ENCODE measurements at places on chromosomes 12 and 14.

GRCh38 chr14:76955575-76956315 is 72.8 kb downstream of the IRF2BPL start:
- DNase-seq, result peak; percentile 59

- no peak for DNase-seq
Observed at GRCh38 chr14:51244591-51244990, 4.5 kb downstream of the TMX1 start.

DNA sequence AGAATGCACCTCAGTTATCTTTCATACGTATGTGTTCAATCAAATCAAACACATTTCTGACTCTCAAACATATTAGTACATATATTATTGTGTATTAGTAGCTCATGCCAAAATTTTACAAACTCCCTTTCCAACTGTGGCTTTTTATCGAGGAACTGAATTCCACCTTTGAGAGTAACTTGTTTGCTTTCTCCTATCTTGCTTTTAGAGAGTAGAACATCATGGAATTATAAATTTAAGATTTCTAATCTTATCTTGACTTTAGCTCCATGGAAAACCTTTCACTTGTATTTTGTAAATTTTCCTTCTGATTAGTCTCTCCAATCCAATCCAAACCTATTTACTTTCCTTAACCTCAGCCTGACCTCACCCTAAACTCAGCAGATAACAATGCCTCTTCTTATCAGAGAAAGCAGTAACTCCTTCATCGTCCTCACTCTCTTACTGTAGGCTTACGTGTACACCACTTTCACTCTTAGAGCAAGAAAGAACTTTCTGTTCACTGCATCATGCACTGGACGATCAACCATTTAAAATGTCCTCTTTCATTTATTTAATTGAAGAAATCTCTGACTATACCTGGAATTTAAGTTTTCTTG is 164.5 kb downstream of the TMTC3 start:
- peak; percentile 2 for DNase-seq

DNA sequence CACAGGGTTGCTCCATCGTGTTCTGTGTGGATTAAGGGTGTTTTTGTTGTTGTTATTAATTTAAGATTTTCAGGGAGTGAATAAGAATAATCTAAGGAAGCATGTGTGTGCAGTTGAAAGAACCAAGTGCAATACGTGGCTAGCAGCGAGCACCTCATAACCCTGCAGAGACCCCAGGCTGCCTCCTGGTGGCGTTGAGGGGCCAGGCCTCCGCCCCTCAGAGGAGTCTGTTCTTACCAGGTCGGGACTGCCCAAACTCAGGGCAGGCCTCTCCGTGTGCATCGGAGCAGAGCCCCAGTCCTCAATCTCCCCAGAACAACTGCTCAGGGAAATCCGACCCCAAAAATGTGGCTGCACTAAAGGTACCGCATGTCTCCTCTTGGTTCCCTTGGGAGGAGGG is 36.8 kb downstream of the IL31 start:
- peak; percentile 25 for DNase-seq

- DNase-seq, result no peak
Observed at GRCh38 chr14:24941719-24942118, 108.2 kb downstream of the STXBP6 start.

GRCh38 chr14:35678403-35679028 is 130.6 kb downstream of the RALGAPA1 start:
- no peak for DNase-seq

GRCh38 chr14:67493092-67493717 is 4.7 kb upstream of the TMEM229B start:
- DNase-seq, result no peak

DNA sequence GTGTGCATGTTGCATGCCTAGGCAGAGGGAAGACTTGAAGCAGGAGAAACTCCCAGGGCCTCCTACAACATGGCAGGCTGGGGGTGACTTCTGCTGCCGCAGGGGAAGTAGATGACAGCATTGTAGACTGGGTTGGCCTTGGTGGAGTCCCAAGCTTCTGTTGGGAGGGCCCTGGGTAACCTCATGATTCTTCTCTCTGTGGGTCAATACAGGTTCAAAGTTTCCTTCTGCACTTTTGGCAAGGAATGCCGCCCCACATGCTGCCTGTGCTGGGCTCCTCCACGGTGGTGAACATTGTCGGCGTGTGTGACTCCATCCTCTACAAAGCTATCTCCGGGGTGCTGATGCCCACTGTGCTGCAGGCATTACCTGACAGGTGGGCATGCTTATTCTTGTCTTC is 78.4 kb upstream of the RIC8B start:
- DNase-seq, result no peak

GRCh38 chr12:13179211-13180074 is 17.1 kb upstream of the EMP1 start:
- peak; percentile 89 for DNase-seq

DNA sequence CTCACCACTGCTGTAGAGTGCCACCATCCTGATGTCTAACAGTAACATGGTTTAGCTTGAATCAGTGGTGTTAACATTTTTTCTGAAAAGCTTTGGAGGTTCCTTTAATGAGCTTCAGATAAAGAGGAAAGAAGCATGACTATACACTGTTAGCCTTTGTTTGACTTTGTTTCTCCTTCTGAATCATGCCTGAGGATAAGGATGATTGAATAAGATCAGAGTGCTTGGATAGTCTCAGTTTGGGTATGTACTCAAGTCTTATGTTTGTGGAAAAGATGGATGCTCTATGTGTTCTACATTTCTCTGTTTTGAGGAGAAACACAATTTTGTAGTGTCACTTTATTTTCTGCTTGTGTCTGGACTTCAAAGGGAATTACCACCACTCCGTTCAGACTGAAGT is 42.0 kb downstream of the GPATCH2L start:
- DNase-seq, result no peak

DNA sequence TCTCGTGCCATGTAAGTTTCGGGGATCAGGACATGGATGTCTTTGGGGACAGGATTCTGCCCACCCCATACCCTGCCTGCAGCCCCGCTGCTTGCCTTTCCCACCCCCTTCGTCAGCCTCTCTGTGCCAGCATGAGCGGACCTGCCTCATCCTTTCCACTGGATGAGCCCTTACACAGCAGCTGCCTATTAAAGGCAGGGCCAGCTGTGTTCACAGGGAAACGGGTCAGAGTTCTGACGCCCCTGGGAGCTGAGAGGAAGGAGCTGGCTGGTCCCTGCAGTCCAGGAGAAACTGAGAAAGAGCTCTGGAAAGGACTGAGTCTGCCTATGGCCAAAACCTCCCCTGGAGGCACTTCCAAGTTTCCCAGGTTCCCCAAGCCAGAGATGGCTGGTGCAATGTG is 83.5 kb upstream of the NCOR2 start:
- DNase-seq, result no peak

DNA sequence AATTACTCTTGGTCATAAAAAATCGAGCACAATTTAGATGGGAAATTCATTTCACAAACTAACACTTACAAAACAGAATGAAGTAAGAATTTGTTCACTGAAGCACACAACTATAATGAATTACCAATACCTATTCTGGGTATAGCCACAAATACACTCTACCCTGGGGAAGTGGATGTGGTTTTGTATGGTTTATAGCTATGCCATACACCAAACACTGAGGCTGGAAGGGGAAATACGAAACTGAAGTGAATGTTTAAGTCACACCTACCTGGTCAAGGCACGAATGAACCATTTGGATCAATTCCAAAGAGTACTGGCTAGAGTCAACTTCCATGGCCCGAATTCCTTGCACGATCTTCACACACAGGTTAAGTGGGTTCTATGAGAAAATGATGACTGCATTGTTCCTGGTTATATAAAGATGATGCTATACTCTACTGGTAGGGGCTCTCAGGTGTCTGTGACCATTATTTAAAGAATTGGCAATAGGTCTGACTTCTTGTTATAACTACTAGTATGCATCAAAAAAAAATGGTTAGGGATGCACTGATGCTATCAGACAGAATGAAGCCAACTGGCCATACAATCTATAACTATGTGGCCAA is 12.8 kb downstream of the NEK9 start:
- no peak for DNase-seq

- no peak for DNase-seq
Observed at GRCh38 chr12:89701606-89702206, 6.9 kb downstream of the ATP2B1 start.

DNA sequence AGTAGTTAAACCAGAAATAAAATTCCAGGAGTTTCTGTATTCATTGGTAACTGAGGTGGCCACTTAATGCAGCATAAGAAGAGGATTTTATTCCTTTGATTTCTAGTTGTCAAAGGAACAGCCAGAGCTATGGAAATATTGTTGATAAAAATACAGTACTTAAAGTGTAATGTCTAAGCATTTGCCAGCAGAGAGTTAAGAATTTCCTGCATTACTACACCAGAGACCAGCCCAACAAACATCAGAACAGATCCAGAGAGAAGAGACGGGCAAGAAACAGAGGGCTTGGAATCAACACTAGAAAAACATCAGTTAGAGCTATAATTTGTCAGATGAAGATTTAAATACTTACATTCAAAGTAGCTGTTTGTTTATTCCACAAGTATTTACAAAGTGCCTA is 77.9 kb downstream of the ST8SIA1 start:
- DNase-seq, result no peak

DNA sequence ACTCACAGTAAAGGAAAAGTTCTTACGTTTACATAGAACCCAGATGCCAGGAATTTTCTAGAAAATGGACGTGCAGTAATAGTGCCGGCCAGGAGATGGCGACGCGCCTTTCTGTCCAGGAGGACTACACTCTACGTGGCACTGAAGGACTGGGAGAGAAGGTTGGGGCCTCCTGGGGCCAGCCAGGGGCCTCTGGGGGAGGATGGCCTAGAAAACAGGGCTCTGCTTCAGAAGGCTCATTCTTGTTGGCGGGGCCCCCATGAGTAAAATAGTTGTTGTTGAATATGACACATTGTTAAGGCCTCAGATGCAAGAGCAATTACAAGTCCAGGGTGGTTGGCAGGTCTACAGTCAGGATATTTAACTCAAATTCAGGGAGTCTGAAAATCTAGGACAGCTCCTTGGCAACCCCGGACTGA is 120.1 kb upstream of the MAX start:
- DNase-seq, result peak; percentile 81

GRCh38 chr14:94935706-94936300 is 165.9 kb upstream of the GSC start:
- DNase-seq, result no peak

DNA sequence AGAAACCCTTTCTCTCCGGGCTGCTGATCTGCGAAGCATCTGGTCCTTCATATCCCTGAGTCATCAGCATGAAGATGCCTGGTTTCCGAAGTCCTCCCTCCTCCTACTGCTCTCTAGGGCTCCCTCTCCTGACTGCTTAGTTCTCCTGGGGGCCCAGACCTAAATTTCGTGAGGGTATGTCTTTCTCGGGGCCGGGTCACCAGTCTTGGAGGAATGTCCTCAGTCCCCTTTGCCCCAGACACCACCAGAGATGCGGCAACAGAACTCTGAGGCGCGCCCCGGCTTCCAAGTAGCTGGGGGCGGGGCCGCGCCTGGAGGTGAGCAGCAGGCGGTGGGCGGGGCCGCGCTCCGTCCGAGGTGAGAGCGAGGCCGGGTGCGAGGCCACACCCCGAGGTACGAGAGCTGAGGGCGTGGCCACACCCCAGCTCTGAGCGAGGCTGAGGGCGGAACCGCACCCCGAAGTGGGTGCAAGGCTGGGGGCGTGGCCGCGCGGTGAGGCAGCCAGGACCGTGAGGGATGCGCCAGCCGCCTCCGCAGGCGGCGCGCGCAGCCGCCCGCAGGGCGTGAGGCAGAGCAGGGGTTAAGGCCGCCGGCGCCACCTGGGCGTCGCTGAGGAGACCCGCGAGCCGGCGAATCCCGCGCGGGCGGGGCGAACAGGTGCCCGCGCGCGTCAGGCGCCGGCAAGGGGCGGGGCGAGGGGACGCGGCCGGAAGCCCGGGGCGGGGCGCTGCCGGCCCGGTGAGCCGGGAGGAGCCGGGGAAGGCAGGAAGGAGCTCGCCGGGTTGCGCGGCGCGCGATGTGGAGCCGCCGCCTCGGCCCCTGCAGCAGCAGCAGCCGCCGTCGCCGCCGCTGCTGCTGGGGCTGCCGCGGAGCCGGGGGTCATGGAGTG is at the start of gene BICDL1:
TSS of gene BICDL1 (plus strand) at position 765 of the 889 bp plus-strand sequence. CDS start 633 bp downstream, outside the sequence.
- DNase-seq, result peak; percentile 86

- DNase-seq, result no peak
Observed at GRCh38 chr14:93010522-93011140, 87.7 kb downstream of the CHGA start.

GRCh38 chr14:89564286-89564957 is 147.4 kb upstream of the FOXN3 start:
- no peak for DNase-seq

GRCh38 chr12:109762673-109763191 is 49.1 kb downstream of the FAM222A start:
- DNase-seq, result no peak

DNA sequence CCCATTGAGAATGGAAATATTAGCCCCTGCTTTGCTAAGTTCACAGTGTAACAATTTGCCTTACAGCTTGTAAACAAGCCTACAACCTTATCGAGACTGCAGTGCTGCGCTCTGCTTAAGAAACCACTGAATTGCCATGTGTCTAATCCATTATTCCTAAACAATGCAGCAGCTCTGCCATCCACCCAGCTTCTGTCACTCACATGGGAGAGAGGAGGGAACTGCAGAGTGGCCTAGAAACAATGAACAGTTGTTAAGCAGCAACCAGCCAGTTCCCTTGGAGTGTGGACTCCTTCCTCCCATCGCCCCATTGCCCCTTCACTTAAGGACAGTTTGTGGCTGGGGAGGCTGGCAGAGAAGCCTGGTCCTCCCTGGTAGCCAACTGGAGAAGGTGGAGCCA is 42.9 kb downstream of the TESPA1 start:
- no peak for DNase-seq

DNA sequence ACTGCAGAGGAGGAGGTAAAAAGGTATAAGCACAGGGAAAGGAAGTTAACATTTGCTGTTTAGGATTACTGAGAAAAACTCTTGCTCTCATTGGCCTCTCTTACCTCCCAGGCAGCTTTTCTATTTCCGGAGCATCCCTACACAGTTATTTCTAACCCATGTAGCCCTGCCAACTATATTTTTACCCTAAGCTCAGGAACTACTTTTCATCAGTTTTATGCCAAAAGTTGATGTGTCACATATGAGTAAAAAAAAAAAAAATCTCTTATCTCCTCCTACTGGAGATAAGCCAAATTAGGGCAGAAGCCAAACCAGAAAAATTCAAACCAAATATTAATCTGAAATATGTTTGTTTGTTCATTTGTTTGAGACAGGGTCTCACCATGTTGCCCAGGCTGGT is 34.4 kb upstream of the PSMA6 start:
- peak; percentile 54 for DNase-seq

DNA sequence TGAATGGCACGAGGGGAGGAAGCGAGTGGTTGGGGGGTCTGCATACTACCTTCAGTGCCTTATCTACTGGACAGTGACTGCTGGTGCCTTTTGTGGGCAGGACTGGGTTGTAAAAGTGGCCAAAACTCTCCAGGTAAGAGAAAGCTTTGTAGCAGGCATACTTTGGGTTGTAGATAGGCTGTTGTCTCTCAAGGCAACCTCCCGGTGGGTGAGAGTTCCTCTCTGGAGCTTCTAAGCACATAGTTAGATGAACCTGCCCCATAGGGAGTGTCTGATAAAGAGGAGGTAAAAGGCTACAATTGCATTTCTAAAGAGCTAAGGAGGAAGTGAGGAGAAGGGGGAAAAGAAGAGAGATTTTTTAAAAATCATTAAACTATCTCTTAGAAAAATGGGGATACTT is 4.2 kb upstream of the DAD1 start:
- DNase-seq, result no peak

- no peak for DNase-seq
Observed at GRCh38 chr12:7369274-7369729, 65.4 kb downstream of the ACSM4 start.

GRCh38 chr14:100078997-100079725 is 13.9 kb downstream of the EVL start:
- DNase-seq, result peak; percentile 95

- no peak for DNase-seq
Observed at GRCh38 chr12:170371-171225, 43.4 kb downstream of the SLC6A12 start.
